ENCODE measurements at places on chromosomes 7 and 10.
A peak's percentile ranks its signal among the peaks of the same experiment; 100 is the strongest.

- no peak for DNase-seq
These were observed 640.7 kb upstream of the MKI67 start for GRCh38 chr10:128766915-128767314.

GRCh38 chr10:48547061-48547895 is 57.6 kb downstream of the ARHGAP22 start:
- DNase-seq, result no peak

DNA sequence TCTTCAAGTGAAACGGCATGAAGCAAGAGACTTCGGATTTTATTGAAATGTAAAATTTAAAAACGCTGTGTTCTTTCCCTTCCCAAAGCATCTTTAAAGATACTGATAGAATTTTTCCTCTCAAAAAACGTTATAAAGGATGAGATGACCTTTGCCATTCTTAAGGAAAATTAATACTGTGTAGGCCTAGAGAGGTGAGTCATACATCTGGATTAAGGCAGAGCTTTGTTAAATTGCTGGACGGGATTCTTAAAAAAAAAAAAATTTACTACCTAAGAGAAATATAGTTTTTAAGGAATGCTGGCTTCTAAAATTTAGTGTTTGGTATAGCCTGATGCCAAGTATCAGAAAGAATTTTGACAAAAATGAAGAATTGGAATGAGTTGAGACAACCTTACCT is 6.3 kb upstream of the HBP1 start:
- DNase-seq, result no peak

DNA sequence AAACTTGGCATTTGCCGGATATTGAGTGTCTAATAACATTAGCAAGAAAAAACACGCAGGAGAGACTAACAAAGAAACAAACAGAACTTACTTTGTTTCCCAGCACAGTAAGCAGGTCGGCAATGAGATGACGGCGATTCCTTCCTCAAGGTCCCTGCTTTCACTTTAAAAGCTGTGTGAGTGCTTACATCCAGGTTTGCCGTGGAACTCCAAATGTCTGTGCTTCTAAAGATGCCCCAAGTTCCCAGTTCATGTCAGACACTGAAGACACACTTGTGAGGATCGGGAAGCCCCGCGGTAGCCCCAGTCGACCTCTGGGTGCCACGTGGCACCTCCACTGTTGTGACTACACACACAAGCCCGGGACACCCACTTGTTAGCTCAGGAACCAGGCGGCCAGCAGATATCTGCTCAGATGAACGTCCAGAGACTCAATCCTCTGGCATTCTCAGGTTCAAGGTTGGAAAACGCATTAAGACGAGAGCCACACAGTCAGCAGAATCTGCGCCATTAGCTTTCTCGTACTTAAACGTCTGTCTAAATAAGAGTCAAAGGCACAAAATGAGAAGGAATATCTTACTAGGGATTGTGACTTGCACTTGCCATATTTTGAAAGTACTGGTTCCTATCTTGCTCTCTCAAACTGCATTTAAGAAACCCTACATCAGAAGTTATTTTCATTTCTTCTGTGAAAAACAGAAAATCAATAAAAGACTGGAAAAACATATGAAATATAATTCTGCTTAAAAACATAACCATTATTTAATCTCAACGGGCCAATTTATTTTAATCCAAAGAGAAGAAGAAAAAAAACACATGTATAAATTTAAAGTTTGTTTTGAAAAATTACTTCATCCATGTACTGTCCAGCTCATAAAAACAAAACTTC is 207.6 kb upstream of the KLF14 start:
- DNase-seq, result peak; percentile 46

DNA sequence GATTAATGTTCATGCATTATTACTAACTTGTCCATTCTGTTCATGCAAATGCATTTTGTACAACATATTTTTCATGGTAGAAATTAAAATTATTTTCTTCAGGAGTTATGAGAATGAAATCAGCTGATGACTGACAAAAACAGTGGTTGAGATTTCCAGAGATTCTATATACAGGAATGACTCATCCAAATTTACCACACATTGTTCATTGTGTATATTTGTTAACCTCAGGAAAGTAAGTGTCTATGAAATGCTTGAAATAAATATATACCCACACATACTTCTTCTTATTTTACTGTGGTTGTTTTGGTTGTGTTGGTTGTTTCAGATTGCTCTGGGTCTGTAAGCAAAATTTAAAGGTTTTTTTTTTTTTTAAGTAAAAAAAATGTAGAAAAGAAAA is 108.1 kb upstream of the SP8 start:
- no peak for DNase-seq

DNA sequence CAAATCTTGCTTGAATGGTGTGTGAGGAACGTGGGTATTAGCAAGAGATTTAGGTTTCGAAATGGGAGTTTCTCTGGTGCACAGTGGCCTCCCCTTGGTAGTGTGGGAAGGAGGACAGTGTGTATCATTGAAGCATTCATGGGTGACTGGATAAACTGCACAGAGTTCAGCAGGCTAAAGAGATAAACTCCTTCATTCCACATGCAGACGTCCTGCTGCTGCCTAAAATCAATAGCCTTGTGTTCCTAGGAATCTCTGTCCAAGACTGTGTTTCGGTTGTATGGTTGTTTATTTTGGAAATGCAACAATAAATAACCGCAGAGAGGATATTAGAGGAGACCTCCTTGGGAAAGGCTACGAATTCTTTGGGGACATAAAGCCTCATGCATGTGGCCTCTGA is 100.9 kb upstream of the FAM171A1 start:
- no peak for DNase-seq

DNA sequence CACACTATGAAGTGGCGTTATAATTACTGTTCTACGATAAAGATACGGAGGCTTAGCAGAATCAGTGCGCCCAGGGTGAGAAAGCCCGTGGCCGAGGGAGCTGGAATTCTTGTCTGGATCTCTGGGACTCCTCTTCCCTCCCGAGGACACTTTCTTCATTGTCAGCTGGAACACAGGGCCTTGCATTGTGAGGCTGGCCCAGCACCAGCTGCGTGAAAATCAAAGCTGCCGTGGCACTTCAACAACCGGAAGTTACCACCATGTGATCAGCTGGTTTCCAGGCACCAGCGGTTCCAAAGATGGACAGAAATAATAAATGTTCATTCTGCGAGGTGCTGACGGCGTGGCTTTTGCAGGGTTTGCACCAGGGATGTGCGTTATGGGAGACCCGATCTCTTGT is 234.0 kb upstream of the PITRM1 start:
- no peak for DNase-seq

- DNase-seq, result peak; percentile 54
These were observed 73.2 kb downstream of the POT1 start for GRCh38 chr7:124856299-124856888.

DNA sequence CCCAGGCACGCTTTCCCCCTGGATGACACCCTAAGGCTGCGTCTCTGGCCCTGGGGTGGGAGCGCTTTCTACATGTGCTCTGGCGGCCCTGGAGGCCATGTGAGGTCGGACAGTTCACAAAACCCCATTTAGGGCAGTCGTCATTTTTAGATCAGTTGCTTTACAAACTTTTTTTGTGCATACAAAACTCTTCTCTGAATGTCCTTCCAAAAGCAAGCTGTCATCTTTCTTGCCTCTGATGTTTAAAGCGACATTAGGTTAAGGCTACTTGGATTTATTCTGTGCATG is 5.9 kb downstream of the MAFK start:
- DNase-seq, result no peak

- peak; percentile 12 for DNase-seq
These were observed 9.5 kb downstream of the FAM241B start for GRCh38 chr10:69639291-69640195.

DNA sequence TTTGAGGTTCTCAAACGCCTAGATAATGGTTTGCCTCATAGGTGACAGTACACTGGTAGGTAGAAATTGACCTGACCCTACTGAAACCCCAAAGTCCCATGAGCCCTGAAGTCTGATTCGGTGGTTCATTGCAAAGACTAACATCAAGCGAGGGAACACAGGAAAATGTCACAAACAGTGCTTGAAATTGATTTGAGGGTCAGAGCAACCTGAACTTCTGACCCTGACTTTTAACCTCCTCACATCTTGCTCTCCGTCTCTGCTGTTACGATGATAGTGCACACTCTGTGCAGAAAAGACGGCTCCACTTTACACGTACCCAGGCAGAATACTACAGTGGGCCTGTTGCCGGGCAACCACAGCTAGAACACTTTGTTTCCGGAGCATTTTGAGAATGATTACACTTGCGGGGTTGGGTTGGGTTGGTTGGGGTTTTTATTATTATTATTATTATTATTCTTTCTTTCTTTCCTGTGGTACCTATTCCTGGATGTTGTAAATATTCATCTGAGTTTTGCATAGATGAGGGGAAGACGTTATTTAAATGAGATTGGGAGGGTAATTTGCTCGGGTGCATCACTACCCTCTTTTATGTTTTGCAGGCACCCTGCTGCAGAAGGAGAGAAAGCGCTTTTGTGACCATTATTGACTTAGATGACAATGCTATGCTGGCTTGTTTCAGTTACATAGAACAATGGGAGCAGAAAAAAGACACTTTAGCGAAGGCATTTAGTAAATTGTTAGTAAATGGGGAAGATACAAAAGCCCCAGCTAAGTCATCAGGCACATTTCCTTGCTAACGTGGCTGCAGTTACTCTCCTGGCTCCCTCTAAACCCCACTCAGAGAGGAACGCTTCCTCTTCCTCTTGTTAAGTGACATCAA is 438.1 kb upstream of the NRP1 start:
- DNase-seq, result no peak

GRCh38 chr10:132314336-132314735 is 6.6 kb upstream of the STK32C start:
- no peak for DNase-seq

GRCh38 chr10:27685681-27686080 is 59.9 kb downstream of the MKX start:
- DNase-seq, result no peak

DNA sequence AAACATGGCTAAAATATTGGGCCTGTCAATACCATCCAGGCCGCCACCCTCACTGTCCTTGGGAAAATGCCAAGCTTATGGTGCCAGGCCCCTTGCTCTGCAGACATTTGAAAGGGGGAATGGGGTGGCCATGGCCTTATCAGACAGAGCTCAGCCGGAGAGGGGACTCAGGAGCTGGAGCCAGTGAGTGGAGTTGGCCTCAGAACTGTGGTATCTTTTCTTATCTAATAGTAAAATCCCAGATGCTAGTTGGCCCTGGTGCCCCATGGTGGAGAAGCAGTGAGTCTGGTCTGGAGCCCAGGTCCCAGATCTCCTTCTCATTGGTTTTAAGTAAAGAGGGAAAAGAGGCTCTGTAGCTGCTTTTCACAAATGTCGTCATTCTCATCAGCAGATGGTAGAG is 49.6 kb upstream of the SORCS3 start:
- DNase-seq, result no peak

- DNase-seq, result no peak
These were observed 45.1 kb downstream of the KIF11 start for GRCh38 chr10:92638037-92638436.

GRCh38 chr10:4804465-4804864 is 21.5 kb upstream of the AKR1E2 start:
- no peak for DNase-seq

GRCh38 chr10:104127411-104127810 is 5.4 kb downstream of the SFR1 start:
- peak; percentile 21 for DNase-seq

DNA sequence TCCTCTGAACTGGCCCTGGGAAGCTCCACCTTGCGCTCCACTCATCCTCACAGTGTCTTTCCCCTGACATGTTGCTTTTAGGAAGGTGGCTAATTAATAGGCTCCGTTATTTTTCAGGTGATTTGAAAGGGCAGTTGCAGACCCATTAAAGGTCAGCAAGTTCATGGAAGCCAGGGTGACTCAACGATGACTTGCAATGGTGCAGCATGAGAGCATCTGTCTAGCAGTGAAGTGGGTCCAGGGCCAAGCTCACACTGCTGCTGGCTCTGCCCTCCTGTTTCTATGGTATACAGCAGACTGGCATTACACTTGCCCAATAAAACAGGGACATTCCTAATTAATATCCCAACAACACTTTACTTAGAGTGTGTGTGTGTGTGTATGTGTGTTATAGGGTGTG is 68.8 kb upstream of the WDR11 start:
- no peak for DNase-seq

DNA sequence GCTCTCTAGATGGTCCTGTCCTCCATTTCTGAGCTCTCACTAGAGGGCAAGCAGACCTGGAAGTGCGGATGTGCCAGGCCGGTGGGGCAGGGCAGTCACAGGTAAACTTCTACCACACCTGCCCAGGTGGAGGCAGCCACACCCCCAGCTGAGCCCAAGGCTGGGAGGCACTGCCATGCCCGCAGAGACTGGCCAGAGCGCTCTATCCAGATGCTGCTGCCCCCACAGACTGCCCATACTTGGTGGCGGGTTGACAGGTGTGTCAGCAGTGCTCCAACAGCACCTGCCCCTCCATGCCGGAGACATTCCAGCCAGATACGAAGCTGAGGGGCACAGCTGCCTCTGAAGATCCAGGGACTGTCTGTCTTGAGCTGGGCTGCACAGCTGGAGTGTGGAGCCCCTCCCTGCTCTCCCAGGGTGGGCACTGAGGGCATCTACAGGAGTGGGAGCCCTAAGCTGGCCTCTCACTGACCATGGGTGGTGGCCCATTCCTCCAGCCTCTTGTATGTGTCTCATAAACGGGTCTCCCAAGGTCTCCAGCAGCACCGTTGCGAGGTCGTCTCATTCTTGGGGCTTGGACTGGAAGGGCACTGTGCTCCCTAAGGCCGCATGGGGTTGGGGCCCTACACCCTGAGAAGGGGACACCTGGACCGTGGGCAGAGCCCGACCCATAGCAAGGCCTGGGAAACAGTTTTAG is 38.2 kb upstream of the PPIF start:
- DNase-seq, result no peak

DNA sequence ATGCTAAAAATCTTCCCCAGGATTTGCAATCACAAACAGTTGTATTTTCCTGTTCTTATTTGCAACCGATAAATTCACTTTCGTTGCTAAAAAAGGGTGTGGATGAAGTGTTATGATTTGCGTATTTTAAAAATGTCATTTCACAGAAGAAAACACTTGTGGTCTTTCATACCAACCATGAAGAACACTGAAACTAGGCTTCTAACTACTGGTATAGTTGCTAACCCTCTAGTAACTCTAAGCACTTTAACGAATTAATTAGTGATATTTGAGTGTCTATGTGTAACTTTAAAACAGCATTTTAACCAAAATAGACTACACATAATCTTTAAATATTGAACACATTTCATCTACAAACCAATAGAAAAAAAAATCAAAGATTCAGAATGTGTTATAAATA is 188.1 kb upstream of the PTN start:
- DNase-seq, result no peak

GRCh38 chr7:95141755-95142154 is 182.6 kb downstream of the PON1 start:
- DNase-seq, result no peak

DNA sequence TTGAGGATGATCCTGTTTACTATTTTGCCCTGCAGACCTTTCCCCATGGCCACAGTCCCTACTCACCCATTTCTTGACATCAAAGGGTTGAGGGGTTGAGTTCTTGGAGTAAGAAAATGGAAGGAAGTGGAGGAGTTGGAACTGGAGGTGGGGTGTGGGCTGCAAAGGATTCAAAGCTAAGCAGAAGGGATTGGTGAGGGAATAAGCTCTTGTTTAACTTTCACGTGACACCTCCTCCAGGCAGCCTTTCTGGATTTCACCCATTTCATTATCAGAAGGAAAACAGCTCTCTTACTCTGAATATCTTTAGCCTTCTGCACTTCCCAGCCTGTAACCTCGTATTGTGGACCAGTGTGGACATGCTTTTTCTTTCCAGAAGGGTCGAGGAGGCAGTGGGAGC is 13.7 kb downstream of the MOSPD3 start:
- DNase-seq, result no peak
